ENCODE measurements at places on chromosomes 6 and 20.

- DNase-seq = no peak
Observed at GRCh38 chr6:25303254-25303653, 24.1 kb downstream of the CARMIL1 start.

GRCh38 chr6:130575971-130576370, 210.2 kb downstream of the TMEM200A start:
- peak; percentile 35 for DNase-seq

- no peak for DNase-seq
Observed at GRCh38 chr6:160508599-160508998, 155.5 kb downstream of the LPA start.

DNA sequence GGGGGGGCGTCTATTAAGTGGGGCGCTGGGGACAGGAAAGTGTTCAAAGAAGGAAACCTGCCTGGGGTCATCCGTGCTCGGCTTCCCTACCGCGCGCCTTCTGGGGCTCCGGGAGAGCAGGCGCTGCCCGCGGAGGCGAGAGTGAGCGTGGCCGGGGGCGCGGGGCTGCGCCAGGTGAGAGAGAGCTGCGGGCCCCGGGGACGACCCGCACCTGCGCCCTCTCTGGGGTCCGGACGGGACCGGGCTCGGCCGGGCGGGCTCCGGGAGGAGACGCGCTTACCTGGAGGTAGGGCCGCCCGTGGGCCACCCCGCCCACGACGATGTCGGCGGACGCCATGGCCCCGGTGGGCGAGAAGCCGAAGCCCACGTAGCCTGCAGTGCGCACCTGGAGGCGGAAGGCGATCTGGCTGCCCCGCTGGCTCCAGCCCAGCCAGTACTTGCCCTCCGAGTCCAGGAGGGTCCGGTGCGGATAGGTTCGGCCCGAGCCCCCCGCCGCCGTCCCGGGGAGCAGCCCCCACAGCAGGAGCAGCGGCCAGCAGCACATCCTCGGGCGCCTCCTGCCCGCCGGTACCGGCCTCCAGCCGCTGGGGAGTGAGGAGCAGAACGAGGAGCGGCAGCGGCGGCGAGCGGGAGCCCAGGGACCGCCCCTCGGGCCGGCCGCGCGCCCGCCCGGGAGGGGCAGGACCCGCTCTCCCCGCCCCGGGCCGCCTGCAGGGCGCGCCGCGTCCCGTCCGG, at the start of gene MOXD1:
Gene MOXD1 (minus strand): TSS at position 593 of the 735 bp plus-strand sequence. CDS start 49 bp downstream, at position 544.
- no peak for DNase-seq

DNA sequence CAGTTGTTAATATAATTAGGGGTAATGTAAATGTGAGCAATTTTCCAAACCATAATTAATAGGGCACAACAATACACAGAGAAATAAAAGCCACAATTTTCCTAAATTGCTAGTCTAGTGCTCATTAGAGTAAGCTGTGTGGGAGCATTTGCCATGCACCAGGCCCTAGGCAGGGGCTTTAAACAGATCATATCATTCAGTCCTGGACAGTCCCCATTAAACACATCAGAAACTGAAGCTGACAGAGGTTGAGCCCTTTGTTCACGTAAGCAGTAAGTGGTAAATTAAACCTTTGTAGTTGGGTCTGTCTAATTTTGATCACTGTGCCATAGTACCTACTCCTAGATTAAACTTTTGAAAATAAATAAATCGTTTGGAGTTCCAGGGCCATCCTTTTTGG, 931.1 kb downstream of the C6orf118 start:
- DNase-seq = no peak

Data from activated CD4-positive, alpha-beta T cell treated with anti-CD3 and anti-CD28 coated beads for 4 hours (primary cell).